Kidney epithelial cell (primary cell): ENCODE measurements at places on chromosomes 4 and X.

- DNase-seq = no peak
Observed at GRCh38 chr4:21991050-21991449, 42.5 kb upstream of the KCNIP4 start.

- no peak for DNase-seq
Observed at GRCh38 chr4:2805712-2806389, 13.0 kb downstream of the SH3BP2 start.

- no peak for DNase-seq
Observed at GRCh38 chrX:72043636-72044035, 88.1 kb downstream of the RTL5 start.

GRCh38 chrX:49884290-49884862 lies 5.1 kb downstream of the USP27X start:
- no peak for DNase-seq

- DNase-seq = no peak
Observed at GRCh38 chr4:71268166-71268565, 70.7 kb upstream of the SLC4A4 start.

DNA sequence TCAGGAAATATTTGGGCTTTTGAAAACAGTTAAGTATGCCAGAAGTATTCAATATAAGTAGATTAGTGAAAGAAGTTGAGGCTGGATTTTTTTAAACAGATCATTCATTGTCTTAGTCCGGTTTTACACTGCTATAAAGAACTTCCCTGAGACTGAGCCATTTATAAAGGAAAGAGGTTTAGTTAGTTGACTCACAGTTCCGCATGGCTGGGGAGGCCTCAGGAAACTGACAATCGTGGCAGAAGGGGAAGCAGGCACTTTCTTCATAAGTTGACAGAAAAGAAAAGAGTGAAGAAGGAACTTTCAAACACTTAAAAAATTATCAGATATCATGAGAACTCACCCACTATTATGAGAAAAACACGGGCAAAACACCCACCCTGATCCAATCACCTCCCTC lies 31.1 kb upstream of the CYLC1 start:
- DNase-seq = no peak

DNA sequence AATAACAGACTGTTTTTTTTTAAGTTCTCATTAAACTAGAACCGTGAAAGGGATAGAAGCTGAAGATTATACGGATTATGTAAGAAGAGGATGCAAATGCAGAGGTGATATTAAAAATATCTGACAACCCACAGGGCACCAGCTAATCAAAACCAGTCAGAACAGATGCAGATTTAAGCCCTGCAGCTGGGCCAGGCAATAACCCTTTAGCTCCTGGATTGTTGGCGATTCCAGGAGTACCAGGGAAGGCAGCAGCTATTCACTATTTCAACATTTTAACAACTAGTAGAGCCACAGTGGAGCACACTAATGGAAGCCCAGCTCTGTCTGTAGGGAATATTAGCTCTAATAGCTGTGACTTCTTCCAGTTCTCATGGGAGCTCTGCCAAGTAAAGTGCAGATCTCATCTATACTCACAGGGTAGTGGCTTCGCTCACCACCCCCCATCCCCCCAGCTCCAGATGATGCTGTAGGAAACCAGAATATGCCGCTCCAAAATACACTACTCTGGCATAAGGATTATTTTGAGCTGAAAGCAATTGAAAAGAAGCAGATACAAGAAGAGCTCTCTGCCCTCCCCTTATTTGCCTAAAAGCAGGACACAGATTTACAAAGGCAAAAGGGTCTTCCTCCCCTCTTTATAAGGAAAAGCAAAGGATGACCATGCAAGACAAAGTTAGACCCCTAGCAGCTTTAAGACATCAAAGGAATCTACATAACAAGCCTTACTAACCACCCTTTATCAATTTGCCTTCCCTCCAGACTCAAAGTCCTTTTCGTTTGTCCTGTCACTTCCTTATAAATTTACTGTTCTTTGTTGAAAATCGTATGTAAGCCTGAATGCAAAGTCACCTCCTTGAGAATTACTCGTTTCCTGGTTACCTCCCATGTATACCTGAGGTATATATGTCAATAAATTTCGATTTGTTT lies 13.7 kb downstream of the SCD5 start:
- DNase-seq = no peak

GRCh38 chr4:147768113-147768512 lies 36.2 kb downstream of the ARHGAP10 start:
- DNase-seq = no peak
